Naive thymus-derived CD4-positive, alpha-beta T cell (primary cell): ENCODE measurements at places on chromosomes 1 and 21.

GRCh38 chr1:3086272-3086974, 17.4 kb downstream of the PRDM16 start:
- DNase-seq: no peak

GRCh38 chr1:219278288-219278687, 104.6 kb downstream of the LYPLAL1 start:
- DNase-seq: no peak

- no peak for DNase-seq
Measured at GRCh38 chr1:185627761-185628501, 106.3 kb upstream of the HMCN1 start.

- DNase-seq: no peak
Measured at GRCh38 chr1:50559421-50559820, 136.2 kb upstream of the DMRTA2 start.

- no peak for DNase-seq
Measured at GRCh38 chr21:37653201-37653600, 263.1 kb downstream of the KCNJ6 start.

DNA sequence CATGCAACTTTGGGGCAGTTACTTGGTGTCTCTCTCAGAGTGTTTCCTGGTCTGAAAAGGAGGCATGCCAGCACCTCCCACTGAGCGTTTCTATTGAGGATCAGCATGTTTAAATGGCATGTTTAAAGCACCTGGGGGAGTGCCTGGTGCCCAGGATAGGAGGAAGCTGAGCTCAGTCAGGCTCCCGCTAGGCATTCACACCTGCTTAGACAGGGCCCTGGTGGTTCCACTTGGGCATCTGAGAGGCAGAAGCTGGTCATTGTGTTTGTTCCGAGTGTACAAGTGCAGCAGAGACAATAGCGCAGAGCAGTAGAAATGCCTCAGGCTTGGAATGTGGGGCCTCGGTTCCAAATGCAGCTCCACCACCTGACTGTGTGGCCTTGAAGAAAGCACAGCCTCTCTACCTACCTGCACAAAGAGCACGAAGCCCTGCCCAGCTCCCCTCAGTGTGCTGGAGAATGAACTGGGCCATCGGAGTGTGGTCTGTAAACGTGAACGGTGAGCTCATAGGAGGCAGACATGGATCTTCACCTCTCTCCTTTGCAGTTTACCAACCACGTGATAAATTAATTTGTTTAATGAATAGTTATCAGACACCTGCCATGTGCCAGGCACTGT, 20.3 kb upstream of the TMEM222 start:
- no peak for DNase-seq

GRCh38 chr1:117672756-117673155, 66.9 kb downstream of the TENT5C start:
- no peak for DNase-seq

DNA sequence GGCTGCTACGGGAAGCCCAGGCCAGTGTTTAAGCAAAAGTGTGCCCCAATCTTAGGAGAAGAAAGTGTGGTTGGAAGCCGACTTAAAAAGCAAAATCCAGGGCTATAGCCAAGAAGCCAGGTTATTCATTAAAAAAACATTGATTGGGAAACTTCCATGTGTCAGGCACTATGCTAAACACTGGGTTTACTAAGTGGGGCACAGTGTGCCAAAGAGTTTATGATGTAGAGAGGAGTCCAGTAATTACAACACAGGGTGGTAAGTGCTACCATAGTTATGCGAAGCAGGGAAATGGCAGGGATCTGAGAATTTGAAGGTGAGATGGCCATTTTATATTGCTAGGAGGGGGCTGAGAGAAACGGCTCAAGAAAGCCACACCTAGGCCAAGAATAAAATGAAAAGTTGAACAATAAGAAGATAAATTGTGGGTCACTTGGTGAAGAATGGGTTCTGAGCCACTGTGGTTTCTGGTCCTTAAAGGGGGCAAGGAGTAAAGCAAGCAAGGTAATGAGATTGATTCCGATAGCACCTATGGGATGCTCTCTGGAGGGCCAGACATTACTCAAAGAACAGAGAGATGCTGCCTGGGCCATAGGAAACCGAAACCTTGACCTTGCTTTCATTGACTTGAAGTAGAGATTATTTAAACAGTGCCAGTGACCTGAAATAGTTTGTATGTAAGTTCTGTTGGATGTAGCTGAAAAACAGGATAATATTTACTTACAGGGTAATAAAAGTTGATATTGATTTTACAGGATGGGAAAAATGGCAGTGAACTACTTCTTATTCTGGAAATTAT, 177.8 kb downstream of the GIPC2 start:
- no peak for DNase-seq

GRCh38 chr21:36757196-36757595, 58.3 kb downstream of the SIM2 start:
- DNase-seq: no peak

DNA sequence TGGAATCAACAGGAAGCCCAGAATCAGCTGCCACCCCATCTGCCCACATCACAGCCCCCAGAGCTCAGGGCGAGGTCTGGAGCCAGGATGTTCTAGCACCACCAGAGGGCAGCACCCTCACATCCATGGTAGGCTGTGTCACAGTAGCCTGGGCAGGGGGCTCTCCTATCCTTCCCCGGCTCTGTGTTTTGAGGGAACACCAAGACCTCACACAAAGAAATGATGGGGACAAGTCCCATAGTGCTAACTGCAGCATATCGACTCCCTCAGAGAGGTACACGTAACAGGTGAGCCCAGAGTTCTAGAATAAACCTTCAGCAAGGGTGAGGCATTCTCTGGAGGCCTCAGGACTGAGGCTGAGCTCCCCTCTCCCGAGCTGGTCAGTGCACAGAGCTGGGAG, 2.3 kb upstream of the KCNC4 start:
- DNase-seq: peak; percentile 83

- DNase-seq: no peak
Measured at GRCh38 chr1:153598309-153599172, 14.4 kb downstream of the S100A16 start.

DNA sequence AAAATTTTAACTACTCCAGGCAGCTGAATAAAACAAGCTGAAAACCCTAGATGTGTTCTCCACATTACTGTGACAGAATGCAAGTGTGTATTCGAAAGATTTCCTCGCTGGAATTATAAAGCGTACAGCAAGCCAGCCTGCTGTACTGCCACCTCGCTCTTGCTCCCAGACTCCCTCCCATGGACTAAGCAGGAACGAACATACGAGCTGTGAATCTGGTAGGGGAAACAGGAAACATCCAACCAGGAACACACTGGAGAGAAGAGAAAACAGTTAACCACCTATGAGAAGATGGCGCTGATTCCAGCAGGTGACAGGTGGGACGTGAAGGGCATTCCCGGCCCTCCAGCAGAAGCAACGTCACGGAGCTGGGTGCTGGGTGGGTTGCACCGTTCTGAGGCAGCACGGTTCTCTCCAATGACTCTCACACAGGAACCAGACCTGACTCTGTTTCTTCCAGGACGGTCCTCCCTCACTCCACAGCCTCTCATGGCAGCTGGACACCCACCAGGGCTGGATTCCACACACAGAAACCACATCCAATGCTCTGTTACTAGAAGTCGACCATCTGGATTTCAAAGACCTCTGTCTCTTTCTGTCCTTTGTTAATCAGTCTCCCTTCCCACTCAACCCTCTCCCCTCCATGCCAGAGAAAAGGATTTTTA, 219.2 kb downstream of the RERE start:
- DNase-seq: no peak

- no peak for DNase-seq
Measured at GRCh38 chr1:199931666-199932377, 95.7 kb upstream of the NR5A2 start.

GRCh38 chr1:89780721-89781120, 40.1 kb upstream of the LRRC8D start:
- DNase-seq: peak; percentile 41

DNA sequence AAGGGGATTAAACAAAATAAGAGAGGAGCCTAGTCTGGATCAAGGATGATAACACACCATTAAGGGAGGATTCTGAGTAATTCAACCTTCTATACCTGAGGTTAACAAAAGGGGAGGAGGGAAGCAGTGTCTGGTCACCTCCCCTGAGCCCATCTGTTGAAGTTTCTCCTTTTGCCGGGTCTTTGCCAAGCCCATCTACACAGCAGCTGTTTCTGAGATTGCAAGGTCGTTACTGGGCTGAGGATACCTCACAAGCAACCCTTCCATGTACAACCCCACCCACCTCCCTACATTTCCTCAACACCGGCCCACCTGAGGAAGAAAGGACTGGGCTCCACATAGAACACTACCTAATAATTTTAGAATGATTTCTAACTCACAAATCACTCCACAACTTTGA, 26.3 kb downstream of the LRRC52 start:
- no peak for DNase-seq

GRCh38 chr1:165958306-165958705, 130.9 kb downstream of the UCK2 start:
- DNase-seq: no peak
